ENCODE measurements at places on chromosomes 1 and 21. TPM values are rescaled to one million over a fixed set of nuclear protein-coding genes. Genes with fewer than 3 reads are reported as not detected.

DNA sequence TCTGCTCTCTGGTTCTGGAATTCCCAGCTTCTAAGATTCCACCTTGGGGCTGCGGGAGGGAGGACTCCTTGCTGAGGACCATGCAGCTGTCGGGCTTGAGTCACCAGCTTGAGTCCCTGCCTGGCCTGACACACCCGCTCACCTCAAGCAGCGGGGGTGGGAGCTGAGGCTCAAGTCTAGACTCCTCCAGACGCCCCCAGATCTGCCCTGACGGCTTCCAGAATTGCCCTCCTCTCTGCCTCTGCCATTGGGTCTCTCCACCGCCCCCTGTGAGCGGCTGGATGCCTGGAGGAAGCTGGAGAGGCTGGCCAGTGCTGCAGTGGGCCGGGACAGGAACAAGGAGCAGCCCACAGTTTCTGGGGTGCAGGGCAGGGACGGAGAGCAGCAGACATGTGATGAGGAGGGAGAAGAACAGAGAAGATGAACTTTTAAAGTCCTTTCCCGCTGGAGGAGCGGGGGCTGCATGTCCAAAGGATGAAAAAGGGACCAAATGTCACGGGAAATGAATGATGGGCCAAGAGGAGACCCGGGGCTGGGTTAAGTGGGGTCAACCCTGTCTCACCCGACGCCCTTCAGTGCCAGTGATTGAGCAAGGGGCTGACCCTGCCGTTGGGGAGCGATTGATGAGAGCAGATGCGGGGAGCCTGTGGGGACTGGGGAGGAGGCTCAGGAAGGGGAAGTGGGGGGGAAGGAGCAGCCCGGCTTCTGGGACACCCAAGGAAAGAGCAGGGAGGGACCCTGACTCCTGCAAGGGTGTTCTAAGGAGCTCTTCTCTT, 13.5 kb downstream of the CRABP2 start:
- no peak for DNase-seq

- no peak for DNase-seq
These were observed 58.4 kb downstream of the SAMSN1 start for GRCh38 chr21:14487490-14488432.

HFM1 gene
- 2.9 TPM for total RNA-seq

C1orf210 gene
- total RNA-seq, result not detected

DNA sequence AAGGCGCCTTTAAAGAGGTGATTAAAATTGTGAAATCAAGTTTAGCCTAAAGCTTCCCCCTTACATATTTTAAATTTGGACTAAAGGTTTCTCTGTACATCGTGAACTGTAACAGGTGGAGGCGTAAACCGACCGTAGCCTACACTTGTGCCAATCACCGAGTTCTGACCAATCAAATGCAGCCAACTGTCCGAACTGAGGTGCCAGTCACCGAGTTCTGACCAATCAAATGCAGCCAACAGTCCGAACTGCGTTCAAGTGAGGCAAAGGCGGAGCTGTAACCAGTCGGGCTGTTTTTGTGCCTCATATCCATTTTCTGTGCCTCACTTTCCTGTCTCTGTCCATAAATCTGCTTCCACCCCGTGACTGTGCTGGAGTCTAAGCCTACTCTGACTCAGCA, 7.4 kb downstream of the TFF1 start:
- DNase-seq, result peak; percentile 5

- DNase-seq, result peak; percentile 43
These were observed 55.8 kb upstream of the LDLRAP1 start for GRCh38 chr1:25487628-25488027.

GRCh38 chr1:92441697-92442342, 44.9 kb downstream of the GFI1 start:
- DNase-seq, result no peak

DNA sequence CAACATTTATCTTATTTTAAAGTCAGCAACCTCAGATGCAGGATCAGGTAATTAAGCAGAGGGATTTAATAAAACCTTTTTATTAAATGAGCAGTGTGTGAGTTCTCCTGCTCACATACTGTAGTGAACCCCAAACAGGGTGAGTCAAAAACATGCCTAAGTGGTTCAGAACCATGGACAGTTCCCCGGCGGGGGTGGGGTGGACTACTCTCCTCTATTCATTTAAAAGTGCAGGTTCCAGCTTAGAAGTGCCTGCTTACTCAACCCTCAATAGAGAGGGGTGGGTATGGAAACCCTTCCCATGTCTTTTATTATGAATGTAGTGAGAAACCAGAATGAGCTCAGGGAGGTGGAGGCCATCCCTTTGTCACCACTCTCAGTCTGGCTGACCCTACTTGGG, 397.9 kb downstream of the HHAT start:
- no peak for DNase-seq

- DNase-seq, result no peak
These were observed 1.7 kb downstream of the ANGPTL3 start for GRCh38 chr1:62599044-62599443.

DENND2C gene
- total RNA-seq, result 1.1 TPM

DNA sequence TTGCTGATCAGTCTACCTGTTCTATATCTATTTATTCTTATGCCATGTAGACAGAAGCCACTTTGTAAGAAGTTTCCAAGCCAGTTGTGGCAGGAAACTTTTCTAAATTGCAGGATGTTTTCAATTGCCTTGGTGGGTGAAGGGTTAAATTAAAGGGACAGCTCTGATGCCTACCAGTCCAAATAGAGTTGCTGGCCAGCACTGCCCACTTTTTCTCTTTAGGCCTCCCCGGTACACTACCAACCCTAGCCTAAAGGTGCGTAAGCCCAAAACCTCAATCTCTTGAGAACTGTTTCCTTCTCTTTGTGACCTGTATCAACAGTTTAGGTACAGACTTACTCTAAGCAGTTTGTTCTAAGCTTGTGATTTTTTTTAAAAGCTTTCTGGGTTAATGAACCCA, 15.5 kb downstream of the SUSD4 start:
- no peak for DNase-seq

DNA sequence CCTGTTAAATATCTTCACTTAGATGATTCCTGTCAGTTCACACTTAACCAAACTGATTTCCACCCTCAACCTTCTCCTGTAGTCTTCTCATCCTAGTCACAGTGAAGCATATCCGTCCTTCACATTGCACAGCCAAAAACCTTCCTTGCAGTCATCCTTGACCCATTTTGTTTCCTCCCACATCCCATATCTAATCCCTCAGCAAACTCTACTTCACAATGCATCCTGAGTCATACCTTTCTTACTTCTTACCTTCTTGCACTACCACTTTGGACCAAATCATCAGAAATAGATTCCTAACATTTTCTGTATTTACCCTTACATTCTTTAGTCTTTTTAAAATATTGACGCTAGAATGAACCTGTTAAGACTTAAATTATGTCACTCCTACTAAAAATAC, 86.9 kb downstream of the OLFML2B start:
- no peak for DNase-seq

CAMSAP2 gene
- total RNA-seq, result 32.8 TPM

DNA sequence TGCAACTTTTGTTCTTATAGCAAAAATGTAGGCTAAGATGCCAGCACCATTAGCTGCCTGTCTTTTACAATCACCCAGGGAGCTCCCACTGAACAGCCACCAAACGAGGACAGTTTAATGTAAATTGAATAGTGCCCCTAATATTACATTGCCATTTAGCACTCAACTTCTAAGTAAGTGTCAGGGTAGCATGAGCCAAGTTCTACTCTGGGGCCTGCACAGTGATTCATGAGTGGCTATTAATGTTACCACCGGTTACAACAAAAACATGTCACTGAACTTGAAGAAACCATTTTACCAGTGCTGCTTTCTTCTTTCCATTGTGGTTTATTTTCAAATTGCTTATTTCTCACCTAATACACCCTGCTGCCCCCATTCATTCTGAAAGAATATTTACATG, 295.6 kb upstream of the RRP15 start:
- DNase-seq, result no peak

DNA sequence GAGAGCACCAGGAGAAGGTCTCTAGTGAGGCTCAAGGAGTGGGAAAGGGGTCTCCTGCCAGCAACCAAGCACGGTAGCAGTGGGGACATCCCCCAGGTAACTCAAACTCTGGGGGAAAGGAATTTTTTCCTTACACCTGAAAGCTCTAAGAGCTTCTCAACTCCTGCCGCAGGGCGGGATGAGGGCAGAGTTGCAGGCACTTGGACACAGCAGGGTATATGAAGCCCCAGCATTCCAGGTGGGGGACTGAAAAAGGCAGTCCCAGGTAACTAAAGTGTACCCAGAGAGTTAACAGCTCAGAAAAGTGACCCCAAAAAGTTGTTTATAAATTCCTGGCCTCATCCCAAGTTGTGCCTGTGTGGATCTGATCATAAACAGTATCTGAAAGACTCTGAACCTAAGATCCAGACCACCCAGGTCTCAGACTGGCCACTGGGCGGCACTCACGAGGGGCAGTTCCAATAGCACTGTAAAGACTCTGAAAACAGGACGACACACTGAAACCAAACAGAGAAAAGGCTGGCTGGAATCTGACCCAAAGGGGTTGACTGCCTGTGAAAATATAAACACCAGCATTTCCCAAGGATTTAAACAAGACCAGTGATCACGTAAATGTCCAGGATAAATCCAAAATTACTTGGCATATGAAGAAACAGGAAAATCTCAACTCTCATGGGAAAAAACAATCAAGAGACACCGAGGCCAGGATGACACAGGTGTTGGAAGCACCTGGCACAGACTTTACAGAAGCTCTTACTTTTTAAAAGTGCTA, 47.5 kb downstream of the HSF2BP start:
- DNase-seq, result peak; percentile 74

DNA sequence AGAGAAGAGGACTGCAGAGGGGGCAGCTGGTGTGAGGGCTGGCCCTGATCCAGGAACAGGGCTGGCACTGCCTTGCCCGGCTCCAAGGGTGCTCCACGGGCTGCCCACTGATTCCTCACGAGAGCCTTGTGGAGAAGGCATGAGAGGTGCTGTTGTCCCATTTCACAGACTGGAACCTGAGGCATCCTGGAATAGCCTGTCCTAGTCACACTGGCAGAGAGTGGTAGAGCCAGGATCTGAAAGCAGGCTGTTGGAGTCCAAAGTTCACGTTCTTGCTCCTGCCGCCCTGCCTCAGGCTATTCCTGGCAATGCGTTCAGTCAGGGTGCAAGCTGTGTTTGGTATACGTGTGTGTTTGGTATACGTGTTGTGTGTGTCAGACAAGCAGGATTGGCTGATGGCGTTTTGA, 1.8 kb downstream of the RER1 start:
- no peak for DNase-seq

CCDC185 gene
- total RNA-seq, result not detected

DNA sequence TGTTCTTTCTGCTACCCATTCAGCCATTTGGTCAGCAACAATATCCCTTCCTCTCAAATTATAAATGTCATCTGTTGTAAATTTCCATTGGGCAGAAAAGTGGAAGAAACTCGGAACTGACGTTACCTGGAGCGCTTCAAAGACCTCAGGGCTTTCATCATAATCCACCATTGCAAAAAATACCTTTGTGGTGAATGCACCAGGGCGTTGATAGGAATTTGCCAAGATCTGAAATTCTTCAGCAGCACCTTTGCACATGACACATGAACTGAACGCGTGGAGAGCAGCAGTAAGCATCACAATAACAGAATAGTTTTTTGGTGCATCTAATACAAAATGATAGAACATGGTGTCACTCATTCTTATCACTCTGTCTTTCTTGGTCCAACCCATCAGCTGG, 3.1 kb upstream of the TEKT2 start:
- DNase-seq, result no peak

GRCh38 chr1:78071696-78072095, 25.9 kb downstream of the GIPC2 start:
- no peak for DNase-seq

DNA sequence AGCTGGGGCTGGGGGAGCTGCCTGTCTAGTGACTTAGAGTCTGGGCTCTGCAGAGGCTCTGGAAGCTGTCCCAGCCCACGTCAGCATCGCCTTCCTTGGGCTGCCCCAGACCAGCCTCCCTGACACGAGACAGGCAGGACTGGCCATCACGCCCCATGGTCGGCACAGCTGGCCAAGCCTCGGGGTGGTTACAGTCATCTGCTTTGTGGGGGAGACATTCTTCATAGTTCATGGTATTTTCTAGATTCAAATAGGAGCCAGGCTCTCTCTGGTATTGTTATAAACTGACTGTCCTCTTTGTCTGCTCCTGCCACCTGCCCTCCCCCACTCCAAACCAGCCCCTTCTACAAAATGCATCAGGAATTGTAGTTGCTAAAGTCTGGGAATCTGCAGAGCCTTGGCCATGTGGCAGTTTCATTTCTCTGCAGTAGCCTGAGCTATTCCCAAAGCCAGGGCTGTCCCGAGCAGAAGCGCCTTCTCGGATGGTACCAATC, 29.4 kb downstream of the OLFML2B start:
- DNase-seq, result peak; percentile 69

HCRTR1 gene
- not detected for total RNA-seq

TFF2 gene
- total RNA-seq, result not detected

HSF2BP gene
- total RNA-seq, result 0.40 TPM
